ENCODE measurements at places on chromosomes 16 and 17.

DNA sequence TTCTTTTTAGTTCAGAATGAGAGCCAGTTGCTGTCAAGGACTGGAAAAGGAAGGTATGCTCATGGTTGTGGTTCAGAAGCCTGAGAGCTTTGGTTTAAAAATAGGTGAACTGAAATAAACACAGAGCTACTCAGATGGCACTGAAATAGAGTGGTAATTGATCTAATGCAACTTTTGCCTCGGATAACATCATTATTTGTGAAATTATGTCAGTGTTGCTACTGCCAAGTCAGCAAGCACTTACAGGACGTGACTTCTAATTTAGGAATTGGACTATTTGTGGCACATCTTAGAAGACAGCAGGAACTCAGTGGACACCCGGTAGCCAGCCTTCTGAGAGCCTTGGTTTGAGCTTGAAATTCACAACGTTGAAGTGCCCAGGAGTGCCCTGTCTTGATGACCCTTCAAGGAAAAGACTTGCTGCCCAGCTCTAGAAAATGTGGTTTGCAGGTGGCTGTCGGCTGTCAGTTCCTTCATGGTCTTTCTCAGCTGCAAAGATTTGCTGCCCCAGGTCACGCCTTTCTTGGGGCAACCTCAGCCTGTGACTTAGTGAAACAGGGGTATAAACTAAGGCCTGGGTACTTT is 42.0 kb upstream of the XYLT1 start:
- DNase-seq = no peak

DNA sequence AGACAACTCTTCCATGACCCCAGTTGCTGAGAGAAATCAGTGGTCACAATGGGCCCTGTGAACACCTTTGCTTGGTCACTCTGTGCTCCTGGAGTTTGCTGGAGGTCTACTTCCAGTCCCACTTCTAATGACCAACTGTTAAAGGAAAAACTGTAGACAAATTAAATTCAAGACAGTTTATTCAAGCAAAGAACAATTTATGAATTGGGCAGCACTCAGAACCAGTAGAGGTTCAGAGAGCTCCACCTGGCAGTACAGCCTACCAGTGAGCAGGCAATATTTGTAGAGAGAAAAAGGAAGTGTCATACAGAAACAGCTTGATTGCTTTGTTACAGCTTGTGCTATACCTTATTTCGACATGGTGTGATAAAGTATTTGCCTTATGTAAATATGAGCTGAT is 116.5 kb downstream of the HS3ST3B1 start:
- no peak for DNase-seq

DNA sequence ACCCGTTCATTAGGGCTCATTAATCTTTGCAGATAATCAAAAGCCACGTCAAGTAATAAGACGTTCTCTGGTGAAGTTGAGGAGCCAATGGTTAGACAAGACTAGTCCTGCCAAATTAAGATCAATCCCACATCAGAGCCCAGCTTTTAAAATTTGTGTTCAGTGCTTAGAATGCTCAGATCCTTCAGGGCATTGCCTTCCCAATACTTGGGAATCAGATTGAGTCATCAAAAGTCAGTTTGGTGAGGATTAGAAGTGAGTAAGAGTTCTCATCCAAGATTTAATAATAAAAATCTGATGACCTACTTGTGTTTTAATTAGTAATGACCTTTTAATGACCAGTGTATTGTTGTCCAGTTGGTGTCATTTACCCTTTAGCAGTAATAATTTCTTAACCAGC is 19.8 kb downstream of the MAP2K4 start:
- DNase-seq = no peak

DNA sequence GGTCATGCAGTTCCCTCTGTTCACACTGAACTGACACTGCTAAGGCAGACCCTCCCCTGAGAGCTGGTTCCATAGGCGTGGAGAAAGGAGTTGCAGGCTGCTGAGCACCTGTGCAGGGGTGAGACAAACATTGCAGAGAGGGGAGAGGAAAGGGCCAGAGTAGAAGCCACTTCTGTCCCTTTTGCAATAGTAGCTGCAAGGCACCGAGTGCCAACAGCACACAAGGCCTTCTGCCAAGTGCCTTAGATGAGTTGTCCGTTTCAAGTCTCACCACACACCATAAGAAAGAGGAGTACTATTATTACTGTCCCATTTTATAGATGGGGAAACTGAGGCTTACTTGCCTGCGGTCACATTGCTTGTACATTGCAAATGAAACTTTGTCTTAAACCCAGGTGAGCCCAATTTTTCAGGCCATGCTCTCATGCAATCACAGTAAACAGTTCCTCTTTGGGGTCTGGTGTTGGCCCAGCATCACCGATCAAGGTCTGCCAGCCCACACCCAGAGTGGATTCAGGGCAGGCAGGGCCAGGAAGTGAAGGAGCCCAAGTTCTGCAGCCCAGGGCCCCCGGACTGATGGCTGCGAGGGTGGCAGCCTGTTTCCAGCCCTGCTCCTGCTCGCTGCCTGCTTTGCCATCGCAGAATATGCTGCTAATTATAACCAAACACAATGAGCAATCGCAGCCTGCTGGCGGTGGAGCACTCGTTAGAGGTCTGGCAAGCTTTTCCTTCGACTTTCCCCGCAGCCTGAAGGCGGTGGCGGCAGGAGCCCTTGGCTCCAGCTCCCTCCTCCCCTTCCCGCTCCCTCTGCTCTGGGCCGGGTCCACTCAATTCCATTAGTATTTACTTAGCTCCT is 36.8 kb upstream of the DYNLL2 start:
- DNase-seq = no peak

- DNase-seq = no peak
Measured at GRCh38 chr16:4375717-4376116, 4.1 kb downstream of the VASN start.

GRCh38 chr16:49496656-49497055 is 123.1 kb downstream of the C16orf78 start:
- DNase-seq = no peak

DNA sequence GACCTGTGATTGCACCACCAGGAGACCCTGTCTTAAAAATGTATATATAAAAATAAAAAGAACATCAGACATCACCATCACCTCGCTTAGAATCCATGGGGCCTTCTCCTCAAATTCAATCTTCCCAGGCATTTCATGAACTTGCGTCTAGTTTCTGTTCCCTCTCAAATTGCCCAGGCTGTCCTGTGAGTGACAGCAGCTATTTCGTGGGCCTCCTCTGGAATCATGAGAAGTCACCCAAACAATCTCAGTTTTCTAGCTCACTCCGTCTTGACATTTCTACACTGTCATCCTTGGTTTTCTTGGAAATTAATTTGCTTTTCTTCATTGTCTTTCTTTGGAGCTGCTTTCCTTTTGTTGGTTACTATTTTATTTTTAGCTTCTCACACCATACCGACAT is 7.3 kb downstream of the SLC52A1 start:
- no peak for DNase-seq

- DNase-seq = no peak
Measured at GRCh38 chr16:23862556-23862955, 26.8 kb downstream of the PRKCB start.

- no peak for DNase-seq
Measured at GRCh38 chr17:49746791-49747490, 17.0 kb downstream of the FAM117A start.

GRCh38 chr16:23174622-23175021 is 7.9 kb upstream of the SCNN1G start:
- no peak for DNase-seq
